ENCODE measurements at places on chromosomes 5 and 9.

GRCh38 chr5:174832025-174832424, 107.6 kb downstream of the MSX2 start:
- DNase-seq, result no peak

DNA sequence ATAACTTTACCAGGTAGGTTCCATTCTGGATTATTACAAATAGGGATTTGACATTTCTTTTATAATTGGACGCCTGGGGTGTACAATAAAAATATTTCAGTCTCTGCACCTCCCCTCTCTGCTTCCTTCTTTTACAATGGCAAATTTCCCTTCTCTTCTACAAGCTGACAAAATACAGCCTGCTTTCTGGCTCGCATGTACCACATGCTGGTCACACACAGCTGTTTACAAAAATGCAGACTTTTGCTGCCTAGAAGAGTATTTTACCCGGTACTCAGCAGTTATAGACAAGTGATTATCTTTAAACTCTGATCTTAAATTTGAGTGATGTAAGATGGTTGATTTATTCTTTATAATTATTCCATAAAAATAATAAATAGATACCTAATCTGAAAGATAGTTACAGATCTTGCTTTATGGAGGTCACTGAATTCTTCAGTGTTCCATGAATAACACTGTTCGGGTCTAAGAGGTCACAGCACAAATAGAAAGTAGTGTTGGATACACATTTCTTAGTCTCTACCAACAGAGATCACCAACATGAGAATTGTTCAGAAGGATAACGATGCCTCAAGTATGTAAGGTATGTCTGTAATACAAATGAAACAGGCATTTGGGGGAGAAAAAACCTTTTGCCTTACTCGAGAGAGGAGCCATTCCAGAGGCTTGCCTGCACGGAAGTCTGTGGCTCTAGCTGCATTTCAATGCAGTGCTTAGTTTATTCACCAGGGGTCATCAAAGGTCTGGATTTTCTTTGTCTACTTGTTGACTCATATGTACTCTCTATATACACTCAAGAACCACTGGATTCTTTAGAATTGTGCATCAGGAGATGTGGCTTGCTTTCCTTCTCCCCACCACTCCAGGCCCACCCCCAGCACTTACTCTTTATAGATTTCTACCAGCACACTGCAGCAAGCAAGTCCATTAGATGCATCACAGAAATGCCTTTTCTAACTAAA, 206.6 kb upstream of the RFX3 start:
- DNase-seq, result peak; percentile 16

DNA sequence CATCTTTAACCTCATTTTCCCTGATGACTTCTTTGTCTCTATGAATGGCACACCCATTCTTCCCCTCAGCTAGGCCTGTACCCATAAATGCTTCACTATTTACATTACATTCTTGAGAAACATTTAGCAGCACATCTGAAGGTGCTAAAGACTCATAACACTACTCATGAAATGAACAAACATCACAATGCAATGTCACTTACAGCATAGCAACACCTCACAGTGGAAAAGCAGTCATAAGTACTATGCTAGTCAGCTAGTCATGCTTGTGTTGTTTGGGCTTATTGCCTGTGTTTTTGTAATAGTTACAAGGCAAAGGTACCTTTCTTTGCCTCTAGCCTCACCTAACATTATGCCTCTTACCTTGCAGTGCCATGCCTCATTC, 228.9 kb downstream of the KIAA0825 start:
- DNase-seq, result no peak

GRCh38 chr9:94869415-94869843, 142.9 kb downstream of the AOPEP start:
- DNase-seq, result no peak

DNA sequence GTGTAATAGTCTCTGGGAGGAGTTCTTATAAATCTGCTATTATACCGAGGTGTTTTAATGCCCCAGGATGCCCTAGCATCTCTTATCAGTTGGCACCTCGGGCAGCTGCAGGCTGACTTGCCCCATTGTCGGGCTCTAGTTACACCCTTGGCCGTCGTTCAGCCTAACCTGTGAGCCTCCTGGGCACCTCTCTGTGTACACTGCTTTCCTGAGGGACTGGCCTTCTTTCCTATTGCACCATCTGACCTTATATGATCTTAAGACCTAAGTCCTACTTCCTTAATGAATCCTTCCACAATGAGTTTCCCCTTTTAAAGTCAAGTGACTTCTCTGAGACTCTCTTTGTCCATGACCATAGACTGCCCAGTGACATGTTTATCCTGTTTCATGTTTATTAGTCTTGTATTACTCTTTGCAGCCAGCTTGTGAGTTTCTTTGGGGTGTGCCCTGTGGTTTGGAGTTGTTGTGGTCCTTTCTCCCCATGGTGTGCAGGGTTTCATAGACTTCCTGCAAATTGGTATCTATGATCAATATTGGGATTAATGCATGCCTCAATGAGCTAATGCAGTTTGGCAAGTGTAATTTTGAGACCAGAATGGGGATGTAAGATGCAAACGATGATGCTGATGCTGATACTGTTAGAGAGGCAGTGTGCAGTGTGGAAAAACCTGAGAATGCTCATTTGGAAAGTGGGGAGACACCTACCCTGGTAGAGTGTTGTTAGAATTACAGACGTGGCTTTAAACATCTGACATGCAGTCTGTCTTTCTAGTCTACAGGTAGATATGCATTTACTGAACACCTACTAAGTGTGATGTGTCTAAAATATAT, 4.9 kb downstream of the DAPK1 start:
- DNase-seq, result peak; percentile 60

- peak; percentile 53 for DNase-seq
Observed at GRCh38 chr5:145680767-145681166, 154.4 kb downstream of the PRELID2 start.

Measured in right cardiac atrium (tissue), 5 donors.